Stomach (tissue), 19 donors: ENCODE measurements at places on chromosomes 7 and 10. TPM values are rescaled to one million over a fixed set of nuclear protein-coding genes. Genes with fewer than 3 reads are reported as not detected.

The VPS37D gene
- not detected for total RNA-seq

The IDI2 gene
- total RNA-seq: not detected

The PNLIPRP1 gene
- total RNA-seq: not detected

The ZNF107 gene
- 5.1 TPM for total RNA-seq

The TCAF2 gene
- total RNA-seq: 2.6 TPM

- DNase-seq: peak; percentile 96
Observed at GRCh38 chr10:116849248-116850057, at the start of gene ENO4. Gene ENO4, plus strand, starts transcription at chr10:116849499. Its CDS starts 68 bp downstream, at chr10:116849567.

- peak; percentile 47 for DNase-seq
Observed at GRCh38 chr7:27179503-27180430, 5.3 kb downstream of the HOXA11 start.

GRCh38 chr10:131907679-131908078, 6.9 kb downstream of the PPP2R2D start:
- DNase-seq: no peak

DNA sequence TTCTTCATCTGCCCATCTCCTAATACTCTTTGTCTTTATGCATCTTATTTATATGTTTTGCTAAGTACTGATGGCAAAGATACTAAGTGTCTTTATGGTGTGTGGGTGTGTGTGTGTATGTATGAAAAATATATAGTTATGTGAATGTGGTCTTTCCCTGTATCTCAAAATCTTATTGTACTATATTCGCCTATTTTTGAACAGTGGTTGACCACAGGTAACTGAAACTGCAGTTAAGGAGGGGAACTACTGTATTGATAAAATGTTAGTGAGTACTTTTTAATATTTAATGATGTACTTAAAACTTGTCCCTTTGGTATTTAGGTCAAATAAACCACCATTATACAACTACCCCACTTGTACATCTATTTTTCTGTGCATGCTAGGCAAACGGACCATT, 85.9 kb downstream of the ADD3 start:
- no peak for DNase-seq

DNA sequence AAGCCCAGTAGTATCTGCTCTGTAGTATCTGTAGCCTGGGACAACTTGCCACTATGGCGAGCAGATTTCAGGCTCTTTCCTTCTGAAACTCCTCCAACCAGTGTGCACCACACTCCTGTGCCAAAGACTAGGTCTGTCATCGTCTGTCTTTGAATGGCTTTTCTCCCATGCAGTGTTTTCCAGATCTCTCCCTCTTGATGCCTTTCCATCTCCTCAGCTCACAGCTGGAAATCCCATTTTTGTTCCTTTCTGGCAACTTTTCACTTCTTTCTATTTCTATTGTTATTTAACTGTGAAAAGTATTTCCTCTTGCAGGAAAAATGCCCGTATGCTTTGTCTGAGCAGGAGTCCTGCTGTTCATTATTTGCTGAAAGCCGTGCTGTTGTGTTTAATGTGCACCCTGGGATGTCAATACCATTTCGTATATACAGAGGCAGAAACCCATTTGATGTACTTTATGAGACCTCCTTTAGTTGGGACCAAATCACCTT, 373.7 kb downstream of the PHTF2 start:
- DNase-seq: no peak

DNA sequence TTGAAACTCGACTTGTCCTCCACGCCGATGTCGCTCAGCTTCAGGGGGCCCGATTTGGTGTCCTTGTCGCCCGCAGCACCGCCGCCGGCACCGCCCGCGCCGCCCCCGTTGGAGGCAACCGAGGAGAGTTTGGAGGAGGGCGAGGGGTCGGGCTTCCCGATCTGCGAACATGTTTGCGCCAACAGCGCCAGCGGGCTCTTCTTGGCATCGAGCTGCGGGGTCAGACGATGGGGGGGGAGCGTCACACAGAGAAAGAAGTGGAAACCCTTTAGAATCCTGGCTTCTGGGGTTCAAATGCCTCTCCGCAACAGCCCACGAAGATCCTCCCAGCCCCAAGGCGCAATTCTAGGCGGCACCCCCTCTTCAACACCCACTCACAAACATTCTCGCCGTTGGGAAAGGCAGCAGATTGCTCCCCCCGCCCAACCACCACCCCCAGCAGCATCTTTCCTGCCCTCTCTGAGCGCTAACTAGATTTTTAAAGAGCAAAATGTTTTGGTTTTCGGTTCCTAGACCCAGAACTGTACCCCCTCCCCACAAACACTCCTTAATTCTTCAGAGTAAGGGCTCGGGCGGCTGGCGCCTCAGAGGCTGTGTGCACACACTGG, 1.3 kb downstream of the ZNF503 start:
- DNase-seq: no peak

DNA sequence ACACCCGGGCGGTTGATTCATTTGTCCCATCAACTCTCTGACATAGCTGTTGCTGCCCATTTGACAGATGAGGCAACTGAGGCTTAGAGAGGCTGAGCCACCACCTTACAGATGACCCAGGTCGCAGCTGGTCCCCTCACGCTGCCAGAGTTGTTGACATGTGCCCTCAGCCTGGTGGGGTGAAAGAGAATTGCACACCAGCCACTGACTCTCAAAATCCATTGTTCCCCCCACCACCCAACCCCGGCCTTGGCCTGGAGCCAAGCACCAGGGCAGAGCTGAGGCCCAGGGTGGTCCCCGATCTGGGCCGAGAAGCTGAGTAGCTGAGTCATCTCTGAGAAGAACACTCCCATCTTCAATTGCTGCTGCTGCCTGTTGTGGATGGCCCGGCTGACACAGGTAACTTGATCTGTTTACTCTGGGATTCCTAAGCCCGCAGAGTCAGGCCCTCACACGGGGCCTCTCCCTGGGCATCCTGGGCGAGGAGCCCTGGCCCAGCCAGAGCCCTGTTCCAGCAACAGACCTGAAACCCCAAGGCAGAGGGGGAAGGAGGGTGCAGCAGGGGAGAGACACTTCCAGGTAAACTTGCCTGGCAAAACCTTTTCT, 27.5 kb downstream of the PVRIG start:
- DNase-seq: peak; percentile 28

DNA sequence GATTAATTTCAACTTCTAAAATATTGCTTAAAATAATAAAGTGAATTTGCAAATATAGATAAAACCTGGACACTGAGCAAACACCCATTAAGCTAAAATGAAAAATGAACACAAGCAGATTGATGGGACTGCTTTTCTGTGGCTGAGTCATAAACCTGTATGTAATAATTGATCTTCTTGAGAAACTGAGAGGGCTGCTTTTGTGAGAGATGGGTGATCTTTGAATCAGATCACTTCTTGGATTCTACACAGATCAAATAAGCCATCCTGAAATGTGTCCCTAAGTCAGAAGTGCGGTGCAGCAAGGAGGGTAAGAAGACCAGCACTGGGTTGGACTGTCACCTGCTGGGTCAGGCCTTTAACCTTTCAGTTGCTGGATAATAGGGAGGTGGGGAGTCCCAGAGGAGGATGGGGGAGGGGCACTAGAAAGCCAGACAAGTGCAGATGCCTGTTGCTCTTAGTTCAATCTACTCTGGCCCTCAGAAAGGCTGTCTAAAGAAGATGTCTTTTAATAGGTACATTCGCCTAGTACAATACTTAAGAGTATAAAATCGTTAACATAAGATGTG, 178.2 kb upstream of the NAMPT start:
- no peak for DNase-seq

- no peak for DNase-seq
Observed at GRCh38 chr10:22310928-22311327, 5.3 kb upstream of the COMMD3 start.

GRCh38 chr7:44580945-44581878, 819 bp downstream of the TMED4 start:
- DNase-seq: peak; percentile 67

DNA sequence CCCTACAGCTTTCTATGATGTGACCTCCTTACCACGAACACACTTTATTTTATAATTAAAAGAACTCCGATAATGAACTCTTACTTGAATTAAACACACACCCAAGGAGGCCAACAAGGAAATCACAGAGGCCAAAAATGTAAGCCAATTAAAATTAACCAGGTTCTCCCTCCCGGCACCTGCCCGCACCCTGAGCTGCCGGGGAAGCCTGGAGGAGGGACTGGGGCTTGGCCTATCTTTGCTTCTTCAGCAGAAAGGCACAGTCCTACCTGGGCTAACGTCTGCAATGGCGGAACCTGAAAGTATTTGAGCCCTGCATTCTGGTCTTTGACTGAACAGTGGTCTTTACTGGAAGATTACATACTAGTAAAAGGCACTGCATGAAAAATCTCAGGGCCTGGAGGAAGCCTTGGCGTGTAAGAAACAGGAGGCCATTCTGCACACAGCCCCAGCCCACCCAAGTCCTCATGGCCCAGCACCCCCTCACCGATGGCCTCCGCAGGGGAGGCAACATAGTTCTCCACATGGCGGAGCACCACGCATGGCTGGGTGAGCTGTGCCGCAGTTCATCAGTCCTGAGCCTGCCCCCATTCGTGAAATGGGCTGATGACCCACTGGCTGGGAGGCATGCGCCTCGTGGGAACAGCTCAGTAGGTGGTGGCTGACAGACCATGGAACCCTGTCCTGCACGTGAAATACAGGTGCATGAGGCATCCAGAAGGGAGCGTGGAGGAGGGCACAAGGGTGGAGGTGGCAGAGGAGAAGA, 173.8 kb downstream of the PARD3 start:
- no peak for DNase-seq
